ENCODE measurements at places on chromosomes 1 and 21.

DNA sequence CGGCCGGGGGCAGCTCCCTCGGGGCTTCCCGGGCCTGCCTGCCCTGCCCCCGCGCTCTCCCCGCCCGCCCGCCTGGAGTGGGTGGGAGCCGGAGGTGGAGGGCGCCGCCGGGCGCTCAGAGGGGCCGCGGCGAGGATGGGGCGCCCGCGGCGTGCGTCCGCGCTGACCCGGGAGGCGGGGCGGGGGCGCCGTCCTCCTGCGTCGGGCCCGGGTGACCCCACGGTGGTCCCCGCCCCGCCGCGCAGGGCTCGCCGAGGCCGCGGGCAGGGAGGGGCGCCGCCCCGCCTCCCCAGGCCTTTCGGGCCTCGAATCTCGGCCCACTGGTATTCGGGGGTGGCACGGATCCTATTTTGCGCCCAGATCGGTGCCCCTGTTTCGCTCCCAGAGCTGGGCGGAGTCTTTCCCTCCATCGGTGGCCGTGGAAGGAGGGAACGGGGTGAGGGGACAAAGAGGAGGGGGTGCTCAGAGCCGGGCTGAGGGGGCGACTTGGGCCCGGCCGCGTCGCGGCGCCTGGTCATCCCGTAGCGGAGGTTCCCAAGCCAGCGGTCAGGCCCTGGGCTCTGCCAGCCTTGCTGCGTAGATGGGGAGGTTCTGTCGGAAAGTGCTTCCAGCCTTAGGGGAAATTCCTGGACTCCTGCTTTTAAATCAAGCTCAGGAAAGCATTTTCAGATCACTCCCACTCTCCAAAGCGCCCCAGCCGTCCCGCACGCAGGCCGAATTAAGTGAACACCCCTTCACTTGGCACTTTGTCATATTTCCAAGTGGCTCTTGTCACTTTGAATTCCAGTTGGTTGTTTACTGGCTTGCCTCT is 545 bp downstream of the PATJ start:
- peak; percentile 44 for DNase-seq

- no peak for DNase-seq
Observed at GRCh38 chr1:78102082-78102481, 56.3 kb downstream of the GIPC2 start.

DNA sequence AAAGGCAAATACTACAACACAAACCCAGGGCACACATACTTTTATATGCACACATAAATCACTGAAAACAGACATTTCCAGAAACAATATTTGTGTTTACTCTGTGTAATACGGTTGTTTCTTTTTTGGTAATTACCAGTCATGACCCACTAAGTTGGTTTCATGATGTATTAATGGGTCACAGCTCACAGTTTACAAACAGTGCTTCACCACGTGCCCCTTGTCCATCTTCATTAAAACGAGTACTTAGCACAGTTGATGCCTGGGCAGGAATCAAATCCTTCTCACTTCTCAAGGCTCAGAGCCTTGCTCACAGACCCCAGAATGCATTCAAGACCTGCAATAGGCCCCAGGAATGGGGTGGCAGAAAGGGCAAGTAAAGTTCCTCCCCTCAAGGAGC is 13.8 kb downstream of the SSBP3 start:
- no peak for DNase-seq

DNA sequence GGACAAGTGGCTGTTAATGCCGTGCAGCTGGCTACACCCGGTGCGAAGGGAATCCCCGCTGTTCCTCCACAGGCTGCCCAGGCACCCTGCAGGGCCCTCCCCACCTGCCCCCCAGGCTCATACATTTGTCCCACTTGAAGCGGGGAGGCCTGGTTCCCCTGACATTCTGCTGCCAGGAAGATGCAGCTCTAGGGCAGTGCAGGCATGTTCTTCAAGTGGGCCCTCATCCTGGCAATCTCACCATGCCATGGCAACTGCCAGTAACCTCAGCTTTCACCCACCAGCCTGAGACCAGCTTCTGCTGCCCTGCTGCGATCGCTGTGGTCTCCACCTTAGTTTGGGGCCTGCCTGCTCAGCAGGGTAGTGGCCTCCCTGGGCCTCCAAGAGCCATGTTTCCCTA is 151.9 kb upstream of the COL6A1 start:
- no peak for DNase-seq

Measured in endothelial cell (in vitro differentiated cells).